CD4-positive, alpha-beta T cell treated with Interleukin-21 for 1 hour (primary cell): ENCODE measurements at places on chromosomes 11 and 22.
A peak's percentile ranks its signal among the peaks of the same experiment; 100 is the strongest.

DNA sequence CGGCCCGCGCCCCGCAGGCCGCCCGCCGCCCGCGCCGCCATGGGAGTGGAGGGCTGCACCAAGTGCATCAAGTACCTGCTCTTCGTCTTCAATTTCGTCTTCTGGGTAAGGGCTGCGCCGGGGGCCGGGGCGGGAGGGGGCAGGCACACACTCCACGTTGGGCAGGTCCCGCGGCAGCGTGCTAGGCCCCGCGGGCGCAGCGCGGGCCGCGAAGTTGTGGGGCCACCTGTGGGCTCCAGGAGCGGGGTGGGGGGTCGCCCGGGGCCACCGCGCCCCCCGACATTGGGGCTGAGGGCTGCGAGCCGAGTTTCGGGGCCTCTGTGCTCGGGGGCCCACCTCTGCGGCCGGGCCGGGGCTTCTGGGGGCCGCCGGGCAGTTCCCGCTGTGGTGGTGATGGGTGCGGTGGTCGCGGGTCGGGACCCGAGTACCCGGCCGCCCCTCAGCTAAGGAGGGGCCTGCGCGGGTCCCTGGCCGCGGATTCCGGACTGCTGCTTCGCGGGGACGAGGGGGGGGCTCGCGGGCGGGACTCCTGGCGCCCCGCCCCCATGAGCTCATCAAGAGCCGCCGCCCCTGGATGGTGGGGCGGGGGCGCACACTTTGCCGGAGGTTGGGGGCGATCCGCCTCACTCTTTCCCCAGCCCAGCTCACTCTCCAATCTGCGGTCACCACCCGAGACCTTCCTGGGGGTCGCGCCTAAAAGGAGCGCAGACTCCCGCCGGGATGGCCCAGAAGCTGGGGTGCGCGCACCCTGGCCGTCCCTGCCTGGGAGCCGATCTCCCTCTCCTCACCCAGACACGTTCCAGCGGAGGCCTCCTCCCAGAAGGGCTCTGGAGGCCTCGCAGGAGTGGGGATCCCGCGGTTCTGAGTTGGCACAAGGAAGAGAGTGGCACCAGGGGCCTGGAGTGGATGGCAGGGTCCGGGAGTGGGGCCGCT, 667 bp downstream of the CD81 start:
- DNase-seq, result peak; percentile 56

GRCh38 chr11:45795379-45795778, 9.6 kb upstream of the SLC35C1 start:
- no peak for DNase-seq

DNA sequence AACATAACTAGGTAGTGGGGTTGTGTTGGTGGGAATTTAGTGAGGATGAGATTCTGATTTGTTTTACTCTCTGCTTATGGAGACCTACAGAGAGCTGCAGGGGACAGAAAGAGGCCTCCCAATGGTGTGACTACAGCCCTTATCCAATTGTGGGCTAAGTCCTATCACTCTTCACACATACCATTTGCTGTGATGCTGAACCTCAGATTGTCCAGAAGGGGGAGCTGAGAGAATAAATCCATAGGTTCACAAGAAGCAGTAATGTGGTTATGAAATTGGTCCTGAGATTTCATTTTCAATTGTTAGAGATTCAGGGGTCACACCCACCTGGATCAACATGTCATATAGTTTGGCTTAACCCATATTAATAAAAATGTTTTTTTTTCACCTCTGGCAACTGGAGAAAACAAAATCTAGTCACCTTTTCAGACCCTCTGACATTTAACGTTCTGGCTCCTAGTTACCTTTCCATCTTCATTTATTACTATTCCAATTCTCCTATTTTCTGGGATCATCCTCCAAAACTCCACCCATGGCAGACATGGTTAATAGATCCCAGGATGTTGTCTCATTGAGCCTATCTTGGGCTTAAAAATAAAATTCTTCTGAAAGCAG, 53.3 kb upstream of the PTPN5 start:
- peak; percentile 11 for DNase-seq

DNA sequence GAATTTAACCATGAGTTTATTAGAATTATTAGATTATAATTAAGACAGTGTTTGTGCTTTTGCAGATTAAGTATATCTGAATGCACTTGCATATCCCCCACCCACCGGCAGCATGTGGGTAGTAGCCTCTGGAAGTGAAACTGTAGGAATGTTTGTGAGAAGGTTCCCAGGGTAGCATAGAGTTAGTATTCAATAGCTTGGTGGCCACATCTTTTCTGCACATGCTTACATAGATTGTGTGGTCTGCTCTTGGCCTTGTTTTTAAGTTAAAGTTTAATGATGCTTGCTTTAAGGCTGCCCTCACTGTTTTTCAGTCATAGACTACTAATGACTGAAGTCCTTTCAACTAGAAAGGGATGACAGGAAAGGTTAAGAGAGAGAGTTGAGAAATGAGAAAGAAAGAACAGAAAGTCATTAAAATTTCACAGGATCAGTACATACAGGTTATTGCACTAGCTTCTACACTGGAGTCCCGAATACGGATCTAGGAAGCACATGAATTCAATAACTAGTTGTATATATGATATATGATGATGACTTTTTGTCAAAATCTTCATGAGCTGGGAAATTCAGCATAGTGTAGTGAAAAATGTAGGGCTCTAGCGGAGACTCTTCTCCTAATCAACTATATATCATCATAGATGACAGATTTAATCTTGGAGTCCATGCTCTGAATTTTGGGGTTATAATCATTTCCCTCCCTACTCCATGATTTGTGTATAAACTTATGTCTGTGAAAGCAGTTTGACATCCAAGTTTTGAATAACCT, 137.1 kb downstream of the ARHGAP42 start:
- DNase-seq, result no peak

DNA sequence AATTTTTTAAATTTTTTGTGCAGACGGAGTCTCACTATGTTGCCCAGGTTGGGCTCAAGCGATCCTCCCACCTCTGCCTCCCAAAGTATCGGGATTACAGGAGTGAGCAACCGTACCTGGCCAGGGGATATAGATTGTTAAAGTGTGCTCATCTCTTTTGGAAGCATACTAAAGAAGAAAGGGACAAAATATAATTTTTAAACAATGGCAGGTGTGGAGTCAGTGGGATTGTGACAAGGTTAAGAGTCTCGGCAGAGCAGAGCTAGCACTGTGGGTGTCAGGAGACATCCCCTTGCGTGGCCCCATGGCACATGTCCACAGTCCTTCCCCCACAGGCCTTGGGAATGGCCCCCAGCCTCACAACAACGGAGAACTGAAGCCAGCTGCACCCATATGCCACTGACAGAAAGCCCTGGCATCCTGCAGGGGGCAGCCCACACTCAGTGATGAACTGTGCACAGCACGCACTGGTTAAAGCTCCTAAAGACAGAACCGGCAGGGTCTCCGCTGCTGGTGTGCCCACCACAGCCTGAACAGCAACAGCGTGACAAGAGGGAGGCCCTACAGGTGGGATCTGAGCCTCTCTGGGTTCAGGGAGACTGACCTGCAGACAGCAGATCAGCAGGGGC, 29.9 kb downstream of the SERPIND1 start:
- peak; percentile 28 for DNase-seq

DNA sequence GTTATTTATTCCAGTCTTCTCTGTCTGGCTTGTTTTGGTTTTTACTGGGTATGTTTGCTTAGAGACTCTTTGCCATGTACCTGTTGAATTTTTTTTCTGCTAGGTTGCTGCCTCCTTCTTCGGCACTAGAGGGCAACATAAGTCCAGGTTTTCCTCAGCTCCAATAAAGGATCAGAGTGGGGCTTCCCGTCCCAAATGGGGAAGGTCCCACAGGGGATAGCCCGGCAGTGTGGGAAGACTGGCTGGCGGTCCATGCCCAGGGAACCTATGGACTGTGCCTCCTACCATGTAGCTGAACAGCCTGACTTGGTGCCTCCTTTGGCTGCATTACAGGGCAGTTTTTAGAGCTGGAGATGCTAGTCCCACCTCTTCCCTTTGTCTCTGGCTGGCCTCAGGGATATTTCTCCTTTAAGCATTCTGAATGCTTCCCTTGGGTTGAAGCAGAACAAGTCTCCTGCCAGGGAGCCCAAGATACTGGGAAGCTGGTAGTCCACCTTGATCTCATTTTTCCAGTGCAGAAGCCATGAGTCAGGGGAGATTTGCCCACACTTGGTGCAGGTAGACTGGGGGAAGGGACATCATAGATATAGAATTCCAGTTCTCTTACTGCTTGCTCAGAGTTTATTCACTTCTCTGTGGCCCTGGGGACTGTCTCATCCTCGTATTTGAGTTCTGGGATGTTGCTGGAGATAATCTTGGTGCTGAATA, 60.2 kb downstream of the BRD1 start:
- peak; percentile 67 for DNase-seq

DNA sequence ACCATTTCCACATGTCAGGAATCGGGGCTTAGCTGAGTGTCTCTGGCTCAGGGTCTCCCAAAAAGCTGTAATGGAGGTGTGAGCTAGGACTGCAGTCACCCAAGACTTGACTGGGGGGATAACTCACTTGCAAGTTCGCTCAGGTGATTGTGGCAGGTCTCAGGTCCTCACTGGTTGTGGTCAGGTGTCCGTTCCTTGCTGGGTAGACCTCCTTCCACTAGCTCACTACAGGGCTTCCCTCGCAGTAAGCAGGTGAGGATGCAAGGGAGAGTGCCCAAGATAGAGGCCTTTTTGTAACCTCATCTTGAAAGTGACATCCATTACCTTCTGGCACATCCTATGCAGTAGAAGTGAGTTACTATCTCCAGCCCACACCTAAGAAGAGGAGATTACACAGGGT, 29.5 kb downstream of the C11orf58 start:
- no peak for DNase-seq

DNA sequence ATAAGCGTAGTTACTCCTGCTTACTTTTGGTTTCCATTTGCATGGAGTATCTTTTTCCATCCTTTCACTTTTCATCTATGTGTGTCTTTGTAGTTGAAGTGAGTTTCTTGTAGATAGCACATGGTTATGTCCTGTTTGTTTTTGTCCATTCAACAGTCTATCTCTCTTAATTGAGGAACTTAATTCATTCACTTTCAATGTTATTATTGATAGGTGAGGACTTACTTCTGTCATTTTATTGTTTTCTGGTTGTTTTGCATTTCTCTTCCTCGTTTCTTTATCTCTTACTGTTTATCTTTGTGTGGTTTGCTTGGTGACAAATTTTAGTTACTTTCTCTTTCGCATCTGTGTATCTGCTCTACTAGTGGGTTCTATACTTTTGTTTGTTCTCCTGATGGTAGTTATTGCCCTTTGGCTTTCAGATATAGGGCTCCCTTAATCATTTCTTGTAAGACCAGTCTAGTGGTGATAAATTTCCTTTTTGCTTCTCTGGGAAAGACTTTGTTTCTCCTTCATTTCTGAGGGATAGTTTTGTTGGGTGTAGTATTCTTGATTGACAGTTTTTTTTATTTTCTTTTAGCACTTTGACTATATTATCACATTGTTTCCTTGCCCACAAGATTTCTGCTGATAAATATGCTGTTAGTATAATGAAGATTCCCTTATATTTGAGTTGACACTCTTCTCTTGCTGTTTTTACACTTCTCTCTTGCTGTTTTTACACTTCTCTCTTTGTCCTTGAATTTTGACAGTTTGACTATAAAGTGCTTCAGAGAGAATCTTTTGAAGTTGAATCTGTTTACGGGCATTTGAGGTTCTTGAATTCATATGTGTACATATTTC, 9.0 kb upstream of the RAG1 start:
- peak; percentile 36 for DNase-seq

DNA sequence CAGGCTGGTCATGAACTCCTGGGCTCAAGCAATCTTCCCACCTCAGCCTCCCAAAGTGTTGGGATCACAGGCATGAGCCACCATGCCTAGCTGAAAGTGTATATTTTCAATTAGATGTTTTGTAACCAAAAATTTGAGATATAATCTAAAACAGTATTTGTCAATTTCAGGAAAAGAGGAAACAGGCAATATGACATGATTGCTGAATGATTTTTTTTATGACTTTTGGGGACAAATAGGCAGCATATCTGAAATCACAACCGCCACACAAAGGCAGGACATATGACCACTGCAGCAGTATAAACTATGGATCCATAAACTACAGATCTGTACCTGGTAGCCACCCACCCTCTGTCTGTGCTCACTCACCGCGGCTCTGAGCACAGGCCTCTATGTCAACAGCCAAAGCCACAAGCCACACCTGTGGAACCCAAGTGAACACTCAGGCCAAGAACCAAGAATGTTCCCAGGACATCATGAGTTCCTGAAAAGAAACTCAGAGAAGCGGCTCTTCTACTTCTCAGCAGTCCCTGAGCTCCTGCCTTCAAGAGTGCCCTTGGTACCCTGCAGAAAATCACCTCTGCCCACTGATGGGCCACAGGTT, 22.5 kb downstream of the PISD start:
- DNase-seq, result no peak

GRCh38 chr11:2268729-2269600, 1.4 kb downstream of the ASCL2 start:
- DNase-seq, result peak; percentile 47

DNA sequence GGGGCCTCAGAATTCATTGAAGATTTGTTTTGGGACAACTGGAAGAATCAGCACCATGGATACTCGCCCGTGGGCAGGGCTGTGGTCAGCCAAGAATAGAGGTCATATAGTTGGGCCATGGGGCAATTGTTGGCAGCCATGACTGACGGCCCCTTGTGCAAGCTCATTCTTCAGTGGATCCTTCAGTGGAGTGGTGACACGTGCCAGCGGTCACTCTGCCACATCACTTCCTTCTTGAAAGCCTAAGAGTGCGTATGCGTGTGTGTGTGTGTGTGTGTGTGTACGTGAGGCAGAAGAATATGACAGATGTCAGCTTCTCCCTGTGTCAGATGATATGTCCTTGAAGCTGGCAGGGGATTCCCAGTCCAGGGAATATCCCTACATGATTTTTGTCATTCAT, 1.8 kb upstream of the IL18BP start:
- peak; percentile 23 for DNase-seq

- DNase-seq, result no peak
These were observed 70.0 kb downstream of the RBX1 start for GRCh38 chr22:41021061-41021612.

DNA sequence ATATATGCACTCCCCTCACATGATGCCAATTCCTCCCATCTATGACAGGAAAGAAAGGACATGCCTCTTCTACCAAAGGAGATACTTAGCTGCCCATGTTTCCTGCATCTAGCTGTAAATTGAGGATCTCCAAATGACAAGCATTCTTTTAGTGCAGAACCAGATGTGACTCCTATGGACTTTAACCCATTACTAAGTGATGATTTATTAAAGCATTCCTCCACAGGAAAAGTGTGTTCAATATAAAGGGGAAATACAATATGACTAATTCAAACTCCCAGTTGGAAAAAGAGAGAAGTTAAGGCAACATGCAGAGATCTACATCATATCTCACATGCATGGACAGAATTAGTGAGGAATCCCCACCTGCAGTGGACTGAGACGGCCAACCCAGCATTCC, 221.3 kb downstream of the FAM76B start:
- DNase-seq, result no peak

DNA sequence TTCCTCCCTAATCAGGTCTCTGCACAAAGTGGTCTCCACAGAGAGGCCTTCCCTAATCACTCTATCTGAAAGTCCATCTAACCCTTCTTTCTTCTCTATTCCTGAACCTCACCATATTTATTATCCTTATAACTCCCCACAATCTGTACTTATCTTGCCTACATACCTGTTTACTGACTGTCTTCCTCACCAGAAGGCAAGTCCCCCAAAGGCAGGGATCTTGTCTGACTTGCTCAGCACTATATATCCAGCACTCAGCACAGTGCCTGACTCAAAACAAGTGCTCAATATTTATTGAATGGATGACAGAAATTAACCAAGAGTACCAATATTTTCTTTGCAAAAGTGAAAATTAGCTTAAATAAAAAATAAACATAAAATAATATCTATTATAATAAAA, 5.5 kb downstream of the DCUN1D5 start:
- DNase-seq, result no peak

- DNase-seq, result no peak
These were observed 230.1 kb upstream of the DDI1 start for GRCh38 chr11:103806130-103806895.

GRCh38 chr22:45246060-45246985, 5.6 kb upstream of the KIAA0930 start:
- no peak for DNase-seq
